ENCODE measurements at places on chromosomes 1 and 21.

- DNase-seq = no peak
These were observed 418.3 kb downstream of the MATN1 start for GRCh38 chr1:30305061-30305460.

GRCh38 chr21:41373763-41374162 is 11.9 kb downstream of the MX2 start:
- no peak for DNase-seq

GRCh38 chr1:113605146-113605545 is 154.1 kb downstream of the PHTF1 start:
- DNase-seq = no peak

DNA sequence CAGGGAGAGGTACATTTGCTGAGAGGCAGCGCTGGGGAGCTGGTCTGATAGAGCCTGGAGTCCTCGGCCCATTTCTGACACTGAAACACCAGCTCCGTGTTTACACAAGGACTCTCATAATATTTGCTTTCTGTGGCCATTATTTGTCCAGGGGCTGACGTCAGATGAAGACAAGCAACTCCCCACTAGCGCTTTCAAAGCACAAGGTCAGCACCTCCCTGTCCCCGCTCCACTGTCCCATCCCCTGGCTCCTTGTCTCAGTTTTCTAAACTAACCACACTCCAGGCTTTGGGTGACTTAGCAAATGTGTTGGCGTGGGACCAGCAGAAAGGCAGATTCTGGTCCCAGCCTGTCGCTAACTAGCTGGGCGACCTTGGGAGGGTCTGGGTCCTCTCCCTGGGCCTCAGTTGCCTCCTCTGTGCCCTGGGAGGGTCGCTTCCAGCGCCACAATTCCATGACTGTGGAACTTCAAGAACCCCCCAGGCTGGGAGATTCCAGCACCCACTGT is 37.4 kb upstream of the ZBTB40 start:
- no peak for DNase-seq

- peak; percentile 63 for DNase-seq
These were observed 12.3 kb upstream of the GJA8 start for GRCh38 chr1:147890177-147890790.

GRCh38 chr1:246300626-246301549 is 206.2 kb downstream of the SMYD3 start:
- no peak for DNase-seq

GRCh38 chr1:178564783-178565180 is 51.9 kb downstream of the TEX35 start:
- no peak for DNase-seq

DNA sequence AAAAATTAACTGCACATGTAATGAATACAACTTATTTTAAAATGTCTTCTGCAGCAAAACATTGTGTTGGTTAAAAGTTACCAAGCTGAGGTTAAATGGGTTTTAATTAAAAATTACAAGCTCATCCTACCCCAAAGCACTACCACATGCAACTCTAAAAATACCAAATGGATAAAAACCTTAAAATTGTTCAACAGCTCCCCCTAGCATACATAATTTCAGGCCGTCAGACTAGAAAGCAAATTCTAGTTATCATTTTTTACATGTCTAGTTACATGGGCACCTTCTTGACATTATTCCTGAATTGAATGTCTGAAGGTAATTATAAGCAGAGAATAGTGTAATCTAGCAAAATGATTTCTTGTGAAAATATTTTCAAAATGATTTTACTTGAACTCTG is 176.5 kb downstream of the C1orf21 start:
- DNase-seq = peak; percentile 37

DNA sequence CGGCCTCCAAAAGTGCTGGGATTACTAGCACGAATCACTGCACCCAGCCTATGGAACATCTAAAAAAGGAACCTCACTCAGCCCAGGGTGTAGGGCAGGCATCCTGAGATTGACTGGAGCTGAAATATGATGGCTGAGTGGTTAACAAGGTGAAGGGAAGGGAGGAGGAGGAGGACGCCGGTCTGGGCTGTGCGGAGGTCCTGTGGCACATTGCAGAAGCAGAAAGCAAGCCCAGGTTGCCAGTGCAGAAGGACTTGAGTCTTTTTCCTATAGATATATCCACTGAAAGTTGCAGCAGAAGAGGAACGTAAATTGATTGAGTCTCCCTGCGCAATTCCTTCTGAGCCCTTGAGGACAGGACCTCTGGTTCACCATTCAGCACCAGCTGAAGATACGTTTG is 1.5 kb upstream of the KIF17 start:
- DNase-seq = no peak

GRCh38 chr21:34133392-34133791 is 60.0 kb downstream of the MRPS6 start:
- no peak for DNase-seq

- DNase-seq = peak; percentile 48
These were observed 897 bp downstream of the ZYG11B start for GRCh38 chr1:52727114-52727586.

DNA sequence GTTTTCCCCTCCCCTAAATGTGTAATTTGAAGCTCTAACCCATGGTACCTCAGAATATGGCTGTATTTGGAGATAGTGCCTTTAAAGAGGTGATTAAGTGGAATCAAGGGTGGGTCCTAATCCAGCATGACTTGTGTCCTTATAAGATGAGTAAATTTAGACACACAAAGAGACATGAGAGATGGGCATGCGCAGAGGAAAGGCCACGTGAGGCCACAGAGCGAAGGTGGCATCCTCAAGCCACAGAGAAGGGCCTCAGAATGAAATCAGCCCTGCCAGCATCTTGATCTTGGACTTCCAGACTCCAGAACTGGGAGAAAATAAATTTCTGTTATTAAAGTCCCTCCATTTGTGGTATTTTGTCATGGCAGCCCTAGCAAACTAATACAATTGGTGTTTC is 2.9 kb upstream of the PLA2G2F start:
- no peak for DNase-seq

- DNase-seq = no peak
These were observed 54.4 kb downstream of the KAZN start for GRCh38 chr1:14652840-14653239.

DNA sequence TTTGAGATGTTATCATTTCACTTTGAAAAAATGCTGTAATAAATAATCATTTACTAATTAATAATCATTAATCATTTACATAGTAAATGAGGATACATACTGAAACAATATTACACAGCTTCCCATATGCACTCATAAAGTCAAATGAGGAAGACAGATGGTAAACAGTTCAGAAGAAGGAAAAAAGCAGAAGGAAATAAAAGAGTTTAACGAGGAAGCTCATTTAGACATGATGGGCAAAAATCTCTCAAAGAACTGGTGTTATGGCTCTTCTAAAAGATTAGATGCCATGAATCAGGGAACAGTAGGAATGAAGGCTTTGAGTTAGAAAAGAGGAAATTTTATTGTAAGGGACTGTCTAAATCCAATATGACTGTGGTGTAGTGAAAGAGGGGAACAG is 347.6 kb downstream of the PTPRC start:
- DNase-seq = peak; percentile 89

DNA sequence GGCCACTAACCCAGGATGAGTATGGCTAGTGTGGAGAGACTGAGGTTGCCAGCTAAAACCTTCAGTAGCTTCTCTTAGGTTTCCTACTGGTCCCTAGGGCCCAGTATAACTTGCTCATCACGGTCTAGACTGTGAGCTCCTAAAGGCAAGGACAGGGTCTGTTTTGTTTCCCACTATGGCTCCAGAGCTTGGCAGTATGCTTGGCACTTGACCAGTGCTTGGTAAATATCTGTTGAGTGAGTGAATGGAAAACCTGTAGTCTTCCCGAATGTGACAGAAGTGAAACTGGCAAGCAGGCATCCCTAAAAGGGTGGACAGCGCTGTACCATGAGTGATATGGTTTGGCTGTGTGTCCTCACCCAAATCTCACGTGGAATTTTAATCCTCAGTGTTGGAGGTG is 13.1 kb upstream of the PARS2 start:
- DNase-seq = no peak

- DNase-seq = no peak
These were observed 22.8 kb upstream of the SLC45A3 start for GRCh38 chr1:205703072-205703471.

DNA sequence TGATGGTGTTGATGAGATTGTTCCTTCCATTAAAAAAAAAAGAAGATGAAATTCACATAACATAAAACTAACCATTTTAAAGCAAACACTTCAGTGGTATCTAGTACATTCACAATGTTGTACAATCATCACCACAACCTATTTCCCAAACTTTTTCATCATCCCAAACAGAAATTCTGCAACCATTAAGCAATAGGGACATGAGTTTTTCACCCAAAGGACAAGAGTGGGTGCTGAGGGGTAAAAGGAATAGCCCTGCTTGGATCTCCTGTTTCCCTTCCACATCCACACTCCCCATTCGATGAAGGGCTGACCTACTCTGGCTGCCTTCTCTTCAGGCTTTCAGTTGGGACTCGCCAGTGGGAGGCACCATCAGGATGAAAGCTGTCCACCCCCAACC is 59.3 kb downstream of the SLC9A1 start:
- no peak for DNase-seq

DNA sequence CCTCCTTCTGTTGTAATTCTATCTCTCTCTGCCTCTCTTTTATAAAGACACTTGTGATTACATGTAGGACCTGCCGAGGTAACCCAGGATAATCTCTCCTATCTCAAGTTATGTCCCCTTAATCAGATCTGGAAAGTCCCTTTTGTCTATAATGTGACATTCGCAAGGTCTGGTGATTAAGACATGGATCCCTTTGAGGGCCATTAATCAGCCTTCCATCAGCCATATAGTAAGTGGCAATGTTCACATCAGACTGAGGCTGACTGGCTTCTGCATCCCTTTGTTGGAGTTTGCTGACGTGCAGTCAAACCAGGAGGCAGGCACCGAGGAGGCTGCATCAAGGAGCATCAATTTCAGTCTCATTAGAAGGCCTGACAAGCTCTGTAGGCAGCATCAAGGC is 209.6 kb downstream of the BACH1 start:
- DNase-seq = no peak

GRCh38 chr1:117708323-117709248 is 102.7 kb downstream of the TENT5C start:
- DNase-seq = no peak

- peak; percentile 50 for DNase-seq
These were observed 29.5 kb downstream of the ARHGEF16 start for GRCh38 chr1:3483801-3484444.

DNA sequence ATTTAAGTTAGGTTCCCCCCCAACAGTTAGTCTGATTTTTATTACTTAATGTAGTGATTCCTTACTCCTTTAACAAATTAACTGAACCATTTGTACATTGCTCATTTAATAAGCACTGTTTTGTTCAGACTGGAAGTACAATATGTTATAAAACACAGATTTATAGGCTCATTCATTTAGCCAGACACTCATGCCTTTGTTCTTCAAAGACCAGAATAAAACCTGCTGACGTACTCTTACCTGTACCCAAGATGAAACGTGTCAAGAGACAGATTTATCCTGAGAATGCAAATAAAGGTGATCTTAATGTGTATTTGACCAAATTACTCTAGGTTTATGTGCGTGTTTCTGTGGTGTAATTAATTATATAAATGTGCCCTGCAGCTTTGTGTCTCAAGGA is 92.8 kb downstream of the INTS7 start:
- no peak for DNase-seq

DNA sequence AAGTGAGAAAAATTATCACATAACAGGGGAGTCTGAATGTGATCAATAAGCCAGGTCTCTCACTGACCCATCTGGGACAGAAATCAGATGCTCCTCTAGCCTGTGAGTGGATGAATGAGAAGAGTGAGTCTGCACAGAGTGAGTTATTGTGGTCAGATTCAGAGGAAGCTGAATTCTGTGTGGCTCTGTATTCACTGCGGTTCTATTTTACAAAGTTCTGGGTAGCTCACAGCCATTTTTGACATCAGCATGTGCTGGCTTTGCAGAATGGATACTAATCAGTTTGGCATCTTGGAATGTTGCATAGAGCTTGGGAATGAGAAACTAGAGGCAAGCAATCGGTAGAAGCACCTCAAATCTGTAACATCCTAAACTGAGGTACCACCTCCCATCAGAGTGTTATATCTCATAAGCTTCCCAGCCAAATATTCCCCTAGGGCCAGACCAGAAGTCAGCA is 3.8 kb downstream of the COLGALT2 start:
- no peak for DNase-seq

DNA sequence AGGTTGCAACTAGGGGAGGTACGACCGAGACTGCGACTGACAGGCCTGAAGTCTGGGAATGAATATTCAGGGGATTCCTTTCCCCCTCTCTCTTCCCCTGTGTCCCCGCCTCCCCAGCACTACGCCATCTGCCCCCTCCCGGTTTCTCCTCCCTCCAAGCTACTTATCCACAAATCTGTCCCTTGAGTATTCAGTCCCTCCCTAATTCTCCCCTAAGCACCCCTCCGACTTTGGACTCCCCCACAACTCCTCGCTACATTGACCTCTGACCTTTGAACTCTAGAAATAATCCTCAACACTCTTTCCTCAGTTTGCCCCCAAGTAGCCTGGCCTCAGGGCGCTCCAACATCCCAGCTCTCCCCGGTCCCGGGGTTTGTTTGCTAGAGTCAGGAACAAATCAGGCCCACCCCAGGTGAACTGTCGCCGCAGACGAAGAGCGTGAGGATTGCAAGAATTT is 393 bp downstream of the LYSMD1 start:
- no peak for DNase-seq

DNA sequence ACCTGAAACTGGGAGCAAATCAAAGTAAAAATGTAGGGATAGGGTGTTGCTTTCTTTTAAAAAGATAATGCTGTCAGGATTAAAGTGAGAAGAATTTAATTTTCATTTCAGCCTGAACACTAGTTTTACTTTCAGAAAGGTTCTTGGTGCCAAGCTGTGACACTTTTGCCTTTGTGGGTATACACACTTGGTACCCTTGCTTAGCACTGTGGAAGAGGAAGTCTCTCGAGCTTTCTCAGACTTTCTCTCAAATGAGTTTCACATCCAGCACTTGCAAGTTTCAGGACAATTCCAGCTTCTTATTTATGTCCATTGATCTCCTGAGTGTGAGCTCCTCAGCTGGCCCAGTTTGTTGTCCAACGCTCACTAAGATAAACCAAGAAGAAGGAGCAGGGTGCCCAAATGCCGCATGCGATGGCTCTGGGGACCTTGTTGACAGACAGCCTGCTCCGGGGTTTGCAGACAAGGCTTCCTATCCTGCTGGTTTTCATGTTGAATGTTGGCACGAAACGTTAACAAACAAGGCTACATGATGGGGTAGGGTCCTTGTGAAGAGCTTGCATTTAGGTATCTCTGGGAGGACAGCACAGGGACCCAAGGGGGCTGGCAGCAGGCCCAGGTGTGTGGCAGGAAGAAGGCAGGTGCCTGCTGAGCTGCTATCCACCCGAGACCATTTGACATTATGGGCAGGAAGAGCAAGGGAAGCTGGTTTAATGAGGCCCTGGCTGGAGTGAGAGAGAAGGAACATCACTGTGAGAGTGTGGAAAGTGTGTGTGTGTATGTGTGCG is 79.7 kb downstream of the POFUT2 start:
- no peak for DNase-seq

GRCh38 chr1:176959191-176959820 is 205.2 kb downstream of the ASTN1 start:
- DNase-seq = no peak

GRCh38 chr21:24693779-24694178 is 913.5 kb downstream of the MRPL39 start:
- no peak for DNase-seq

Data from KBM-7 (cell line).